ENCODE measurements at places on chromosomes 3 and 15.

DNA sequence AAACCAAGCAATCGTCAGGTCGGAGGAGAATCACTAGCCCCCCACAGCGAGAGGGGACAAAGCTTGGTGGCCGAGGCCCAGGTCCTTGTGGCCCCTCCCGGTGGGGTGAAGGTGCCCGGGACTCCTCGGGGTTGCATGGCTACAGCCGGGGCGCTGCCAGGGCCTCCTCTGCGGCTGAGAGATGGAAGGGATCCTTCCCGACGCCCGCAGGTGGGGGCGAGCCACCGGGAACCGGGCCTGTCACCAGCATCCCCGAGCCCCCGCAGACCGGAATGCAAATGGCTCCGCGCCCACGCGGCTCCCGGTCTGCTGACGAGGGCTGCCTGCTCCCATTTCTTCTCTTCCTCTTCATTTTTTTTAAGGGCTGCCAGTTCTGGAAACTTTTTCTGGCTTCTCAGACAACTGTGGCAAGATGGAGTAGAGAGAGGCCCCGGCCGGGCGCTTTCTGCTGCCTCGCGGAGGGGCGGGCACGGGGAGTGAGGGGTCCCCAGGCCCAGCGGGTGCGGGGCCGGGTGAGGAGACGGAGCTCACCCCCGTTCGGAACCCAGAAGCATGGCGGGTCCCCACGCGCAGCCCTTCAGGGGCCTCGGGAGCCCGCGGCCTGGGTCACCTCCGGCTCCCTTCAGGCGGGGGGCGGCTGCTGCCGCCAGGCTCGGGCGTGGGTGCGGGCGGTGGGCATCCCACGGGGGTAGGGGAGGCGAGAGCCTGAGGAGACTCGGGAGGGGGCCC, 27.5 kb downstream of the MELTF start:
- DNase-seq = no peak

- DNase-seq = no peak
These were observed 395.2 kb upstream of the TPM1 start for GRCh38 chr15:62647202-62647842.

GRCh38 chr3:42556089-42556632, 25.6 kb downstream of the SEC22C start:
- DNase-seq = no peak

DNA sequence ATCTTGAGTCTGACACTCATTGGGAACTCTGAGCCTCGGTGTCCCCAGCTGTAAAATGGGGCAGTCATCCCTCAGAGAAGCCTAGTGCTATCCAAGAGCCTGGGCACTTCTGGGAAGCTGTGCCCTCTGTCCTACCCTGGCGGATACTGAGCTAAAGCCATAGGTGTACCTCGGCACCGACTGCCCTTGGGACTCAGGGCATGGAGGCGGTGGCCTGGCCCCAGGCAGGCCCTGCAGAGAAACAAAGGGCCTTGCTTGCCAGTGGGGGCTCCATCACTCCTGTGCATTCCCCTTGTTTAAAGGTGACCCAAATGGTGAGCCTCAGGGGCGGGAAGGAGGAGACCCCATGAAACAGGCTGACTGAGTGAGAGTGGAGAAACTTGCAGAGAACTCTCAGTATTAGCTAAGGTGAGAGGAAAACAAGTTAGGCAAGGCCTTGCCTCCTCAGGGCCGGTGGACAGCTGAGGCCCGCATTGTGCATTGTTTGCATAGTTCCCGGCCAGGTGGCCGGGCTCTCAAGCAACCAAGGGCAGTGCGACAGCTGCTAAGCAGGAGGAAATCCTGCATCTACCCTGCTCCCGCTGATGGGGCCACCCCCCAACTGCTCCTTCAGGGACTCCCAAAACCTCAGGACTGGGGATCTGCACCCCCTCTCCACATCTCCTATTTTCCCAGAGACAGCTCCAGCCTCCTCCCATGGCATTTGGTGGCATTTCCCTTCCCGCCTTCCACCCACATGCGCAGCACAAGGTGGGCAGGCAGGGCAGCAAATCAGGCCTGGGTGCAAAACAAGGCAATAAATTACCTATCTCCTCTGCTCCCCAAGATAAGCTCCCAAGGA, 4.3 kb downstream of the PFKFB4 start:
- DNase-seq = no peak

- no peak for DNase-seq
These were observed 169.2 kb upstream of the TGFBR2 start for GRCh38 chr3:30437171-30437601.

DNA sequence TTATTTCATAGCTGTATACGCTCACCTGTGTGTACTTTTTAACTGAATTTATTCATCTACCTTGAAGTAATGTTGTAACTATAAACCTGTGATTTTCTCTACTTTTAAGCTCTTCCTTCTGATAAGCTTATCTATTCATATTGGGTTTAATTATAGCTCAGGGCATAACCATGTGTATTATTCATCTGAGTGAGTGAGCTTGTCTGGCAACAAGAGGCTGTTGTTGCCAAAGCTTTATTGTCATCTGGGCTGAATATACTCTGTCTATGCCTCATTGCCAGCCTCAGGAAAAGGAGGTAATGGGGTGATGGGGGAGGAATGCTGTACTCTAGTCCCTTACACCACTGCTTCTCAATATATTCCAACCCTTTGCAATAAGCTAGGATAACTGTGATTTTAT, 292.4 kb downstream of the UBE2E2 start:
- no peak for DNase-seq

GRCh38 chr3:158352551-158352950, 218.4 kb upstream of the MLF1 start:
- DNase-seq = no peak

DNA sequence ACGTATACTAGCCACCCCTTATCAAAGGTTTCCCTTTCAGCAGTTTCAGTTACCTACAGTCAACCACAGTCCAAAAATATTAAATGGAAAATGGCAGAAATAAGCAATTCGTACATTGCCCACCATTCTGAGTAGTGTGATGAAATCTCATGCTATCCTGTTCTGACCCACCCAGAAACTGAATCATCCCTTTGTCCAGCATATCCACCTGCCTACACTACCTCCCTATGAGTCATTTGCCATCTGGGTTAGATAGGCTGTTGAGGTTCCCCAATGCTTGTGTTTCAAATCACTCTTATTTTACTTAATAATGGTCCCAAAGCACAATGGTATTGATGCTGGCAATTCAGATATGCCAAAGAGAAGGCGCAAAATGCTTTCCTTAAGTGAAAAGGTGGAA, 15.3 kb upstream of the PHC3 start:
- DNase-seq = no peak

- DNase-seq = no peak
These were observed 78.1 kb downstream of the STT3B start for GRCh38 chr3:31610700-31611275.

GRCh38 chr3:11117591-11117990, 36.7 kb upstream of the HRH1 start:
- no peak for DNase-seq

GRCh38 chr3:117681619-117682018, 972.0 kb downstream of the TUSC7 start:
- no peak for DNase-seq

- DNase-seq = no peak
These were observed 6.5 kb downstream of the FES start for GRCh38 chr15:90890839-90891238.

DNA sequence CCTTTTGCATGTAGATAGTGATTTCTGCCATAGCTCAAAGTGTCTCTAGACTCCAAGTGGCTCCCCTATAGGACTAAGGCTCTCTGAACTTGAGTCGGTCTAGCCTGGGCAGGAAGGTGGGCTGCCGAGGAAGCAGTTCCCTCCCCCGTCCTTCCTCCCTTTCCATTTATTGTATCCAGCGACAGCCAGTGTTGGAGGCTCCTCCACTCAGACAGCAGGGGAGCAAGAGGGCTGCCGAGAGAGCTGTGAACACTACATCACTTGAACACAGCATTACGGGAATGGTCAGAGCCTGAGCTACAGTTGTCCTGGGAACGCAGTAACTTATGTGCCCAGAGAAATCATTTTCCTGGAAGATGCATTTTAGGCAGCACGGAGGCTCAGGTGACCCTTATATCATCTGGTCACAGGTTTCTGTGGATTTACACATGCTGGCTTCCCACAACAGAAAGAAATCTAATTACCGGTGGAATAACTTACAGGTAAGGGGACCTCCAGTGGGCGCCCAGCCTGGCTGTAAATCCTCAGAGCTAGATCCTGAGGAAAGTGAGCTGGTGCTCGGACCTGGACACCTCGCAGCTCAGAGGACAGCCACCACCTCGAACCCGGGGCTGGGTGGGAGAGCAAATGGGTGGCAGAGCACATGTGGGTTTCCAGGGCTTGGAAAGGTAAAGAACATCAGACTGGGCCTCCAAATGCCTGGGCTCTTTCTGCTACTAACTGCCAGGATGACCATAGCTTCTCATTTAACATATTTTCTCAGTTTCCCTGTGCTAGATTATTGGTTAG, 197.1 kb downstream of the UACA start:
- no peak for DNase-seq

DNA sequence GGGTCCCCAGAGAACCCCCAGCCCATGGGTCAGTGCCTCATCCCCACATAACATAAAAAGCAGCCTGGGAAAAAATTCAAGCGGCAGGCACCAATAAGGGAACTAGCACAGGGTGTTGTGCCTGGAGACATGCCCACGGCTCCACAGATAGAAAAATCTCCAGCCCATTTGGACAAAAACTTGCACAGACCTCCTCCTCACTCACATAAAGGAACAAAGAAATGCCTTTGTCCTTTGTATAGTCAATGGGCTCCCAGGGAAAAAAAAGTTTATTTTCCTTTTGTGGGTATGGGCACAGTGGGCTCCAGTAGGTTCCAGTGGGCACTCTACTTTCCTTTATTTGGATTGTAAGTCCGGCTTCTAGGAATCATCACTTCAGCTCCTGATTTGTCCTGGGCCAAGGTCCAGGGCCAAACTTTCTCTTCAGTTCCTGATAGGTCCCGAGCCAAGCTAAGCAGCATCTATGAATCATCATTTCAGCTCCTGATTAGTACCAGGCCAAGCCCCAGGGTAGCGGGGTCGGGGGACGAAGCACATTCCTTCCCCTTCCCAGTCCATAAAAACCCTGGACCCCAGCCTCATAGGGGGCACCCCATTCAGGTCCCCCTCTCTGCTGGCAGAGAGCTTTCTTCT, 1.6 kb upstream of the DNAH12 start:
- no peak for DNase-seq

DNA sequence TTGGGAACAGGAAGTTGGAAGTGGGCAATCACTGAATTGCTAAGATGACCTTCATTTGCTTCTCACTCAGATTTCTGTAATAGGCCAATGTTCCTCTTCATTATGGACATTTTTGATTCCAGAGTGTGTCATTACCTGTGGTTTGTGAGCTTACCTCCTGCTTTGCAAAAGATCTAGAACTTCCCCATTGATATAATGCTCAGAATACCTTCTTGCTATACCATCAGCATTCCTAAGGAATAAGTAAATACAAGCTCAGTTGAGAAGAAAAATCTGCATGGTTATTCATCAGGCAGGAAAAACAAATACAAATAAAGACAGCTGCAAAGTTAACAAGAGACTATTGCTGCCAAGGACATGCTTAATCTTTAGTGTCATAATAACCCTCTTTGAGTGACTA, 5.6 kb upstream of the RPL14 start:
- DNase-seq = no peak

- no peak for DNase-seq
These were observed 69.7 kb downstream of the CACNA2D3 start for GRCh38 chr3:54192026-54192425.

DNA sequence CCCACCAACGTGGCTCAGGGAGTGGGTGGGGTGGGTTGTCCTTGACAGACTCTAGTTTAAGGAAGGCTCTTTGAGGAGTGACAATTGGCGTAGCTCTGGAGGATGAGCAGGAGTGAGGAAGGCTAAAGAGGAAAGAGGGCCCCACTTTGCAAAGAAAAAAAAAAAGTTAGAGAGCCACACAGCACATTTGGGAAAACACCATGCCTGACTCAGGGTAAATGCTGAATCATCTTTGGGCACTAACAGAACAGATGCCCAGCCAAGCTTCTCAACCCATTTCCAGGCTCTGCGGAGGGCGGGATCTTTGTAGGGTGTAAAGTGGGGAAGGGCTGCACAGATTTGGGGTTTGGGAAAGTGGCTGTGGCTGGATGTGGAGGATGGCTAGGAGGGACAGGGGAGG, 179.1 kb upstream of the RGMA start:
- no peak for DNase-seq

DNA sequence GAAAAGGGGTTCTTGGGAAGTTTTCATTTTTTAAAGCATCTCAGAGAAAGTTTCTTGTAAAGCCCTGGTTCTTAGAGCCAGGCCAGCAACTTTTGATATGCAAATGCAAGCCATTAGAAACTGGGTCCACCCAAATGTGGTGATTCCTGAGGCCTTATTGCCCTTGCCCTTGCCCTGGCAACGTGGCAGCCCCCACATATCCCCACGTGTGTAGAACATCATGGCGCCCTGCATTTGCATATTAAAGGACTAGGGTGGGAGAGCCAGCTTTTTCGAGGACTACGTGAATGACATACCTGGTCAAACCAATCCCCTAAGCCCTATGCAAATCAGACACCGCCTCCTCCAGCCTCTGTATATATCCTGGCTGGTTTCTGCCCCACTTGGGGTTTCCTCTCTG, 314.9 kb upstream of the NECTIN3 start:
- DNase-seq = no peak

DNA sequence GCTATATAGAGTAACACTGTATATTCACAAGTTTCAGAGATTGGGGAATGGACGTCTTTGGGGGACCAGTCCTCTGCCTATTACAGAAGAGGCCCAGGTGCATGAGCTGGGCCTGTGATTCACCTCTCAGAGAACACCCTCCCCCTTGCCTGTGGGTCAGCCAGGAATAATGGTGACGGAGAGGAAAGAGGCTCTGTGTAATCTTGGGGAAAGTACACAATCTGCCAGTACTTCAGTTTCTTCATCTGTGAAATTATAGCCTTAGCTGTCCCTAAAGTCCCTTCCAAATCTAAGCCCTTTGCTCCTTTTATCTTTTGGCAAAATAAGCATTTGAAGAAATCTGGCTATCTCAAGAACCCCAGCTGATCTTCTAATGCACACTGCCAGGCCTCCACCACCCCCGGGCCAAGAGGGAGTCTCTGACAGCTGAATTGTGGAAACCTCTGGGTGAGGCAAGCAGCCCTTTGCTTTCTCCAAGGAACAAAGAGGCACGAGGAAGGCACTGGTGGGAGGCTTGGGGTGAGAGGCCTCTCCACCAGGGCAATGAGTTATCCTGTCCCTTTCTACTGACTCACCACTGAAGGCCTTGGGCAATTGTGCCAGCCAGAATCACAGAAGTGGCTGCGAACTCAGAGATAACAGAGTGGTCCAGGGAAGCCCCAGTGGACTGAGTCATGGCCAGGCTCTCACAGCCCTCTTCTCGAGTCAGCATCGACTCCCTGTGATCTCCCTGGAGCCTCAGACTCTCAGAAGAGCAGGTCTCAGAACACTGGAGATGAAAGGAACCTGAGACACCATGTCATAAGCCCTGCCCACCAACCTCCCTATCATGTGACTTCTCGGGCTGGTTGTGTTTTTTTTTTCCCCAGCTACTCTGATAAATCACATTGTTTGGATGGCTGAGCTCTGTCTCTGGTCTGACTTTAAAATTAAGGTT, 31.8 kb downstream of the CCNL1 start:
- DNase-seq = no peak

- no peak for DNase-seq
These were observed 9.1 kb downstream of the CD80 start for GRCh38 chr3:119550192-119550910.

All from NCI-H1417 treated with DMSO at 0.1 percent for 48 hours (cell line).